ENCODE measurements at places on chromosomes 7 and 10.

GRCh38 chr7:25361863-25362262, 133.6 kb upstream of the NPVF start:
- H3K36me3 ChIP-seq, result no peaks in the 10 kb centered on the region
- DNase-seq, result no peak
- H3K4me3 ChIP-seq, result no peak overlapping the region
- no peaks in the 10 kb centered on the region for H3K27me3 ChIP-seq
- no peaks in the 10 kb centered on the region for H3K4me1 ChIP-seq
- no peak overlapping the region for H3K27ac ChIP-seq

GRCh38 chr7:142862351-142862750, 7.5 kb downstream of the EPHB6 start:
- no peak overlapping the region for H3K4me3 ChIP-seq
- H3K4me1 ChIP-seq, result peaks cover 10% of the 10 kb centered on the region
- no peaks in the 10 kb centered on the region for H3K27me3 ChIP-seq
- H3K36me3 ChIP-seq, result no peaks in the 10 kb centered on the region

DNA sequence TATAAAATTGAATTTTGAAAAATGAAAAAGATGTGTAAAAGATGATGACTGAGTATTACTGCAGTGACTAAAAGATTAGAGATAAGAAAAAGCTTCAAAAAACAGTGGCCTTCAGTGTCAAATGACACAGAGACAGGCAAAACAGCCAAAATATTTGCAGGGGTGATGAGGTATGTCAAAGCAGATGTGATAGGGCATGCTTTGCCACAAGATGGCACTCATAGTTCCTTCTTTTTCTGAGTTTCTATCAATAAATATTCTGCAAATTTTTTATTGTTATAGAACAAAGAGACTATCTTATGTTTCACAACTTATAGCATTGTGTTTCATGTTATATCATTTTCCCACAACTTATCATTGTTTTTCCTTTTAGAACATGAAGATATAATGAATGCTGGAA, 344.1 kb upstream of the HPS1 start:
- H3K4me1 ChIP-seq, result no peaks in the 10 kb centered on the region
- DNase-seq, result no peak
- no peak overlapping the region for H3K4me3 ChIP-seq
- no peaks in the 10 kb centered on the region for H3K36me3 ChIP-seq

- H3K4me3 ChIP-seq, result no peak overlapping the region
- no peak overlapping the region for H3K27ac ChIP-seq
- no peaks in the 10 kb centered on the region for H3K4me1 ChIP-seq
- no peaks in the 10 kb centered on the region for H3K36me3 ChIP-seq
- H3K27me3 ChIP-seq, result no peaks in the 10 kb centered on the region
These were observed 441.9 kb upstream of the GRM3 start for GRCh38 chr7:86201767-86202166.

DNA sequence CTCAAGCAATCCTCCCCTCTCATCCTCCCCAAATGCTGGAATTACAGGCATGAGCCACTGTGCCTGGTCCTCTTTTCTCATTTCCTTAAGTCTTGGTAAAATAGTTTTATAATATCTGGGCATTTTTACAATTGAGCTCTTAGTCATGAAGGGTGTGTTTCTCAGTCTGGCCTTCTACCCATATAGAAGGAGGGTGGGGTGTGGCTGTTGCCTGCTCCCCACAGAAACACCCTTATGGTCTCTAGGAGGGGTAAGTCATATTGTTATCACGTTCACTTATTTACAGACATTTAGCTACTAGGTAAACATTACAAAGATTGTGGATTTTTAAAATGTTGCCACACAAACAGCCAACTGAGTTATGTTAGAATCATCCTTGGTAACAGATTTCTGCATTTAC, 6.7 kb upstream of the OTUD1 start:
- H3K4me1 ChIP-seq, result no peaks in the 10 kb centered on the region
- no peaks in the 10 kb centered on the region for H3K27me3 ChIP-seq
- no peak overlapping the region for H3K4me3 ChIP-seq
- no peak overlapping the region for H3K27ac ChIP-seq
- DNase-seq, result no peak

DNA sequence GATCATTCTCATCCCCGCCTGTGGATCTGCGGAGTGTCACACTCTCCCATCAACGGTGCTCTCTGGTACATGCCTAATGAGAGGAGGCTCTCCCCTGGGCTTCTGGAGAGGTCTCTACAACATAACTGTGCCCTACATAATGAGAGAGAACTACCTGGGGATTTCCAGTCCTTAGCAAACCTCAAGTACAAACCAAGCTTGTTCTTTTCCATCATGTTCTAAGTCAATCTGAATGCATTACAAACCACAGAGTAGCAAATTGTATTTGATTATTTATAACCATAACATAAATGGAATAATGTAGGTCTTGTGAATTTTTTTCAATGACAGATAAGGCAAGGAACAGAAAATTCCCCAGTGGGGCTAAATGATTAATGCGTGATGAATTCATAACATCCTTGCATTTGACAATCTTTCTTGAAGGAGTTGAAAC, 412.4 kb upstream of the NRP1 start:
- no peak overlapping the region for H3K27ac ChIP-seq
- H3K36me3 ChIP-seq, result no peaks in the 10 kb centered on the region
- H3K27me3 ChIP-seq, result no peaks in the 10 kb centered on the region
- no peak for DNase-seq
- H3K4me1 ChIP-seq, result no peaks in the 10 kb centered on the region

DNA sequence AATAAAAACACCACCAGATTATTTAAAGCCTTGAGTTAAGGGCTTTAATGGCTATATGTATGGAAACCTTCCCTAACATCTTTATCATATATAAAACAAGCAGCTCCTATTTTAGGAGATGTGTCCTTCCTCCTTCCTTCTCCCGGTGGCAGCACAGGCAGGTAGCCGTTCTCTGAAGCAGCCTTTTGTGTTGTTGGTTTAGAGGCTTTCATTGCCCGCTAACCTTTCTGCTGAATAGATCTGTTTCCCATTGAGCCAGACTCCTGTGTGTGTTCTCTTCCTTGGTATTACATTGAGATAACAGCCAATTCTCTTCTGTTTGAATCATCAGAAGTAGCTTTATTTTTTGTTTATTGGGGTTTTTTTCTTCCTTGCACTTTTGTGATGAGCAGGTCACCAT, 131.3 kb downstream of the CACNB2 start:
- no peak overlapping the region for H3K27ac ChIP-seq
- H3K4me1 ChIP-seq, result no peaks in the 10 kb centered on the region
- DNase-seq, result no peak

GRCh38 chr7:19119870-19120486, 2.5 kb upstream of the TWIST1 start:
- no peaks in the 10 kb centered on the region for H3K36me3 ChIP-seq
- H3K4me3 ChIP-seq, result peak overlapping the region; percentile 69
- DNase-seq, result no peak
- H3K27ac ChIP-seq, result no peak overlapping the region
- H3K4me1 ChIP-seq, result peaks cover 14% of the 10 kb centered on the region

DNA sequence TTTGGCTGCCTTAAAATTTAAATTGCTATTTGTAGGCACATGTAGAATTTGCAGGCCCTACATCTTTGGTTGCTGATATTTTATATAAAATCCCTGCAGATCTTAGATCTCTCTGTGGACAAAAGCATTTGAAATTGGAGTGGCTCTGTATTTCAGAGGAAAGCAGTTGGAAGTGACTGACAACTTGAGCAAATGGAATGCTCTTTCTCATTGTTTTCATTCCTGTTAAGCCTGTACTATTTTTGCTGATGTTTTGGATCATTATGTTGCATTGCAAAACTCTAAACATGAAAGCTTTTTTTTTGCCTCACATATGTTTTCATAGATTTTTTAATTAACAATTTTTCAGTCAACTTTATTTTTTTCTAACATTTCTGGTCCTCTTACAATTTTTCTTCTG, 251.2 kb upstream of the MDFIC start:
- no peaks in the 10 kb centered on the region for H3K27me3 ChIP-seq
- H3K4me1 ChIP-seq, result no peaks in the 10 kb centered on the region
- no peak overlapping the region for H3K4me3 ChIP-seq
- H3K27ac ChIP-seq, result no peak overlapping the region

GRCh38 chr10:122186816-122187810, 84.0 kb upstream of the BTBD16 start:
- peaks cover 28% of the 10 kb centered on the region for H3K4me1 ChIP-seq
- H3K36me3 ChIP-seq, result no peaks in the 10 kb centered on the region
- H3K4me3 ChIP-seq, result no peak overlapping the region
- no peak overlapping the region for H3K27ac ChIP-seq
- H3K27me3 ChIP-seq, result no peaks in the 10 kb centered on the region

GRCh38 chr10:115846528-115846927, 426.5 kb downstream of the GFRA1 start:
- no peaks in the 10 kb centered on the region for H3K36me3 ChIP-seq
- no peak overlapping the region for H3K4me3 ChIP-seq
- DNase-seq, result no peak
- no peaks in the 10 kb centered on the region for H3K27me3 ChIP-seq

DNA sequence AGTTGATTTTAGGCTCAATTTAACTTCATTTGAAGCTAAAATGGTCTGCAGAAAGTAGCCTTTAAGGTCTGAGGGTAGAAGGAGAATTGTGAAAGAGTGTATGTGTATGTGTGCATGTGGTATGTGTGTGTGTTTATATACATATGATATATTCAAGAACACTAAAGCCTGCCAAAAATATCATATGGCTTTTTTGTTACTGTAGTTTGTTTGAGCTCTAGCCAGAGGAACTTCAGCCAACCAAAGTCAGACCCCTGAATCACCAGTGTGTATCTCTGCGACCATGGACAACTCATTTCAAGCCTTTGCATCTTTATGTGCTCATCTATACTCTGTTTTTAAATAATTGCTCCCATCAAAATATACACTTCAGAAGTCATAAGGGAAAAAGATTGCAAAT, 58.4 kb upstream of the HDAC9 start:
- no peaks in the 10 kb centered on the region for H3K36me3 ChIP-seq
- H3K4me1 ChIP-seq, result no peaks in the 10 kb centered on the region
- no peak overlapping the region for H3K27ac ChIP-seq

- H3K27ac ChIP-seq, result no peak overlapping the region
- peak overlapping the region; percentile 57 for H3K4me3 ChIP-seq
- DNase-seq, result peak; percentile 99
These were observed 142.5 kb upstream of the TCERG1L start for GRCh38 chr10:131453721-131454634.

DNA sequence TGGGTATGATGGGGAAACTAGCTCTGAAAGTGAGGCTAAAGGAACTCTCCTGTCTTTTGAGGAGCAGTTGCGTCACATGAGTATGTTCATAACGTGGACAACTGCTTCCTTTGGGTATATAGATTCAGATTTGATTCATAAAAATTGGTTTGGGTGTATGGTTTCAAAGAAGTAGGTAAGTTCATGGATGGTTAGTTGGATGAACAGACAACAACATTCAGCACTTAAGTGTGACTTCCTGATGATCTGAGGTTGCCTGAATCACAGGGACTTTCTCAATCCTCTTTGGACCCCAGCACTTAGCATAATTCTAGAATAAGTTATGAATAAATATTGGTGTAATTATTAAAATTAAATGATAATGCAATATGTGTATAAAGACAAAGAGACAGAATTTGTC, 43.4 kb downstream of the MACC1 start:
- no peak overlapping the region for H3K4me3 ChIP-seq
- H3K27me3 ChIP-seq, result no peaks in the 10 kb centered on the region
- no peaks in the 10 kb centered on the region for H3K36me3 ChIP-seq
- H3K27ac ChIP-seq, result no peak overlapping the region

DNA sequence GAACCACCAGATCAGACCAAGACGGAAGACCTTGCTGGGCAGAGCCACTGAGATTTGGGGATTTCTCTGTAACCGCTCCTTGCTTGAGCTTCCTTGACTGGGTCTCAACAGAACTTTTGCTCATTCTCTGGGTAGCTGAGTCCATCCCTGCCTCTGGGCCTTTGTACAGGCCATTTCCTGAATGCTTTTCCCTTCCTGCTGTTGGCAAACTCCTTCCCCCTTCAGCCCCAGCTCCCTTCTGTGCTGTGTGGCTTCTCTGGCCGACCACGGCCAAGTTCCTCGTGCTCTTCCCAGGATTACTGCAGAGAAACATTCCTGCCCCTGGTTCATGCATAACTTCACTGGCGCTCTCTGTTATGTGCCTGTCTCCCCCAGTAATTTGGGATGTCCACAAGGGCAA, 150.5 kb upstream of the GPR26 start:
- H3K4me1 ChIP-seq, result peaks cover 9% of the 10 kb centered on the region
- no peak overlapping the region for H3K27ac ChIP-seq
- H3K36me3 ChIP-seq, result no peaks in the 10 kb centered on the region
- H3K4me3 ChIP-seq, result no peak overlapping the region

- H3K4me3 ChIP-seq, result no peak overlapping the region
- no peak for DNase-seq
- no peak overlapping the region for H3K27ac ChIP-seq
- no peaks in the 10 kb centered on the region for H3K27me3 ChIP-seq
- H3K36me3 ChIP-seq, result no peaks in the 10 kb centered on the region
These were observed 103.1 kb upstream of the NANOS1 start for GRCh38 chr10:118926441-118926840.

GRCh38 chr7:110987127-110987693, 103.7 kb upstream of the LRRN3 start:
- H3K27ac ChIP-seq, result no peak overlapping the region
- no peaks in the 10 kb centered on the region for H3K4me1 ChIP-seq
- no peaks in the 10 kb centered on the region for H3K36me3 ChIP-seq
- no peak overlapping the region for H3K4me3 ChIP-seq
- DNase-seq, result no peak

DNA sequence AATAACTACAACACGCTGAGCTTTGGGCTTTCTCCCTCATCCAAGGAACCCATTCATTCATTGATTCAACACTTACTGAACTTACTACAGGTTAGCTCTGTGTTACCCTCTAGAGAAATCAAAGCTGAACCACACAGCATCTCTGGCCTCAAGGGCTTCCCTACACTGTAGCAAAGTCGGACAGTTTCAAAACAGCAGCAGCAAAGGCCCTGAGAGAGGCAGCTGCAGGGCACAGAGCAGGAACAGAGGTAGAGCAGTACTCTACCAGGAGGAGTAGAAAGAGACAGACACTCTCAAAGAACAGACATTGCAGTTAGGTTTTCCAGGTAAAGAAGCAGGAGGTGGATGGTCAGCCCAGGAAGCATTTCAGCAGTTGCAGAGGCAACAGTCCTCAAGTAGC, 16.1 kb downstream of the DOCK4 start:
- H3K27me3 ChIP-seq, result no peaks in the 10 kb centered on the region
- no peaks in the 10 kb centered on the region for H3K4me1 ChIP-seq
- no peak for DNase-seq
- no peak overlapping the region for H3K27ac ChIP-seq

Data from H1 (cell line).